ENCODE measurements at places on chromosomes 3 and 15.

DNA sequence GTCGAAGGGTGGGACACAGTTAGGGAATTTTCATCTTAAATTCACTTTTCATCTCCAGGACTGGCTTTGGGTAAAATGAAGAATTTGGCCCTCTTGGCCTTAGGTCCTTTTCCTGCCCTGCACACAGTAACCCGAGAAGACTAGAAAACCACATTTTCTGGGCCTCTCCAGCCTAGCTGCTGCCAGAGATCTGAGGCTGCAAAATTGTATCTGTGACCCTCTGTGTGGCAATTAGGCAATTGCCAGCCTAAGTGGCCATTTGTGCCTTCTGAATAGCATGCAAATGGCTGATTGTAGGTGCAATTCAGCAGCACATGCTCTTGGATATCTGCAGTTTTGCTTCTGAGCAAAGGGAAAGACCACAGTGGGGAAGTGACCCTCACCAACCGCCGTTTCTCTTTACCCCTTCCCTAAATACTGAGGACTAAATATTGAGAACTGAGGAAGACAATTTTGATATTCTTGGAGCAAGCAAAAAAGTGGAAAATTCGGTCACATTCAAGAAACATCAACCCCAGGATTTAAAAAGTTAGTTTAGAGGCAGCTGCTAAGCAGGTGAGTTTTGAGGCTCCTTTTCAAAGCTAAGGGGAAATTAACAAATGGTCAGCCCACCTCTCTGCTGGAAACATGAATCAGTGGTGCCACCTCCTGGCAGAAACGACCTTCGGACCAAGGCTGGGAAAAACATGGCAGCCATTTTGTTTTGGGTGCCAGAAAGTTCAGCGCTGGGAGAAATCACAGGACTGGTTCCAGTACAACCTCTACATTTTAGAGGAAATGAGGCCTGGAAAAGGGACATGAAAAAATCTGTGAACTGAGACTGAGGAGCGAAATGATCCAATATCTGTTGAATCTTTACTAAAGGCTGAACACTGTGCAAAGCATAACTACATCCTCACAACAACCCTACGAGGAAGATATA lies 56.6 kb upstream of the PRTG start:
- peak; percentile 4 for DNase-seq

GRCh38 chr3:39325236-39325635 lies 4.3 kb upstream of the CCR8 start:
- DNase-seq: no peak

GRCh38 chr15:25092661-25093060 lies 137.9 kb downstream of the SNRPN start:
- no peak for DNase-seq

DNA sequence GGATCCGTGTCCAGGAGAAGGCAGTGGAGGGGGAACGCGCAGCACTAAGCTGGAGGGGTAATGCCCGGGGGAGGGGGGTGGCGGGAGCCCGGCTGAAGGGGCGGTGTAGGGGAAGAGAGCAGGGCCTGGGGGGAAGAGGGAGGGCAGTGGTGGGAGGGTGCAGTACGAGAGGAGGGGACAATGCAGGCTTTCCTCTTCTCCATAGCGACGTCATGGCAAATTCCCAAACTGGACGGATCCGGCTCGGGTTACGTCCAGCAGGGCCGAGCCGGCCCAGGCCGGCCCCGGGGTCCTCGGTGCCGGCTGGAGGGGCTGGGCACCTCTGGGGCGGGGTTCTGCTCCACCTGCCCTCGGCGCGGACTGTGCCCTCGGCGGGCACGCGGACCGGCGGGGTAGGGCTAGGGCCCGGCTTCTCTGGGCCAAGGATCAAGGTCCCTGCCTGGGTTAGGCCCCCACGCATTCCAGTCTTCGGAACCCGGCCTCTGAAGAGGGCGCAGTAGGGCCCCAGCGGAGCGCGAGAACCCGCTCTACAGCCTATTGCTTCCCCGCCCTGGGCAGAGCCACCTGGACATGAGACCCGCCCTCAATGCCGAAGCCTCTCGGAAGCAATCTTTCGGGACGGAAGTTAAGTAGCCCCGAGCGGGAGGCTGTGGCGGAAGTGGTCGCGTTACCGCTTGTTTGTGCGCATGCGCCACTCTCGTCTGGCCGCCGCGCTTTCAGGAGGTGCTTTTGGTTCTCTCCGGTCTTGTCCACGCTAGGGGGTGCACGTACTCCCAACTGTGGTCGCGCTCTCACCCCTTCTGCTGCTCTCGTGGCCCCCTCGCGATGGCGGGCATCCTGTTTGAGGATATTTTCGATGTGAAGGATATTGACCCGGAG lies 1.4 kb downstream of the POLR2H start:
- peak; percentile 93 for DNase-seq

DNA sequence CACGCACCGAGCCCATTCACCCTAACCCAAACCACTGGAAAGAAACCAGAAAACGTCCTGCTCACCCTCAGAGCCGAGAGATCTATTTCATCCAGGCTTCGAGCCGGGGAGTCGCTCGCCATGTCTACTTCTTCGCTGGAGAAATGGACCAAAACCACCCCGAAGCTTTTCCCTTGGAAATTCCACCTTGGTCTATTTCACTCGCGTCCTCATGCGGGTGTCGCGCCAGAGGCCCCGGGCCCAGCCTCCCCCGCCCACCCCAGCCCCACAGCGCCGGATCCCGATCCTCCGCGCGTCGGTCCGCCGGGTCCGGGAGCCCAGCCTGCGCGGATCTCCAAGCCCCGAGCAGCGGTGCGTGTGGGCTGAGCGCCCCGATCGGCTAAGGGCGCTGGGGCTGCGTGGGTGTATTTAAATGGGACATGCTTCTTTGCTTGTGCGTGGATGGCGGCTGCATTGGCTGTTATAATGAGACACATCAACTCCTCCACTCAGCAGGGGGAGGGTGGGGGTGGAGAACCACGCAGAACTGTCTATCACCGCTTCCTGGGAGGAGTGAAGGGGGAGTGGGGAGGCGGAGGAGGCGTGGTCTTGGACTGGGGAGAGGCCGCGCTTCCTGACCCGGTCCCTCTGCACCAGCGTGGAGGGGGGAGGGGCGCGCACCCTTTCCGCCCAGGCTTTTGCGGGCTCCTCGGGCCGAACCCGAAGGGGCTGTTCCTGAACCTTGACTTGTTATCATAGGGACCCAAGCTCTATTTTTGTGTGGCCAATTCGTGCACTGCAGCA lies at the start of gene TNIK:
Gene TNIK (minus strand): TSS at position 464 of the 783 bp plus-strand sequence. CDS start 342 bp downstream, at position 122.
- DNase-seq: peak; percentile 93

DNA sequence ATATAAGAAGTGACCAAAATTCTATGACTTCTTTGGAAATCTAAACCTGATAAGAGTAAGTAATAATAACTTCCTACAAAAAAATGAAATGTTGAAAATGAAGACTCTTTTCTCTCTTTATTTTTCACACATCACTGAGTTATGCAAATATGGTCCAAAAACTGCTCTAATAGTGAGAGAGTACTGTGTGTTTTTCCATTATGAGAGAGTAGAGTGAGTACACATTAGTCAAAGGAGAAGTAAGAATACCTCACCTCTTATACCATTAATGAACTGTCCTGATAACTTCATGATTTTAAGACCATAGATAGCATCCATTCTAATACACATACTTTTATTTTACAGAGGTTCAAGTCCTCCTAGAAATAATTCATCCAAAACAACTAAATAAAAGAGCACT lies 1310.2 kb downstream of the SI start:
- no peak for DNase-seq

DNA sequence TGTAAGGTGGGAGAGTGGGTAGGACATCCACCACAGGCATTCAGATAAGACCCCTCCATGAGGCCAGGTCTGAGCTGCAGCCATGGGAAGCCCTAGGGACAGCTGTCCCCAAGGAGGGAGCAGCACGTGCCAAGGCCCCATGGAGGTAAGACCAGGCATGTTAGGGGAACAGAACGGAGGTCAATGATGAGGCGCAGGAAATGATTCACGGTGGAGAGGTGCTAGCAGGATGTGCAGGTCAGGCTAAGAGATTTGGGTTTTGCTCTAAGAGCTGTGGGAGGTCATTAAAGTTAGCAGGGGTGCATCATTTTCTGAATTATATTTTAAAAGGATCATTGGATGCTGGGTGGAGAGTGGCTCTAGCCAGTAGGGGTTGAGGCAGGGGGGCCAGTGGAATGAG lies 66.4 kb upstream of the SNRPA1 start:
- DNase-seq: no peak

- no peak for DNase-seq
Measured at GRCh38 chr3:79297245-79297960, 470.4 kb downstream of the ROBO1 start.

DNA sequence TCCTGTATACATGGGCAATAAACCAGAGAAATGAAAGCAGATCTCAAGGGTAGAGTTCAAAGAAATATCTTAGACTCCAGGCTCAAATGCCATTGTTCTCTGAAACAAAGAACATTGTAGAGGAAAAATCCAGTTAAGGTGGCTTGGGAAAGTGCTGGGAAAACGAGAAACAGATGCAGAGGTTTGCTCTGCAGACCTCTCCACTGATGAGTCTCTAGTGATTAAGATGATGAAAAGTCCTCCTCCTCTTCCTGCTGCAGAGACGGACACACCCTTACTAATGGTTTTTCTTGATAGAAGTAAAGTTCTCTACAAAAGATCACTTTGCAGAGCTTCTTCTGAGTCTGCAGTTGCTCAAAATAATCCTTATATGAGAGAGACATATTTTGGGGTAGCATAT lies 264.7 kb downstream of the GABRG3 start:
- DNase-seq: no peak

GRCh38 chr15:78108300-78109084 lies 16.1 kb downstream of the SH2D7 start:
- peak; percentile 84 for DNase-seq

DNA sequence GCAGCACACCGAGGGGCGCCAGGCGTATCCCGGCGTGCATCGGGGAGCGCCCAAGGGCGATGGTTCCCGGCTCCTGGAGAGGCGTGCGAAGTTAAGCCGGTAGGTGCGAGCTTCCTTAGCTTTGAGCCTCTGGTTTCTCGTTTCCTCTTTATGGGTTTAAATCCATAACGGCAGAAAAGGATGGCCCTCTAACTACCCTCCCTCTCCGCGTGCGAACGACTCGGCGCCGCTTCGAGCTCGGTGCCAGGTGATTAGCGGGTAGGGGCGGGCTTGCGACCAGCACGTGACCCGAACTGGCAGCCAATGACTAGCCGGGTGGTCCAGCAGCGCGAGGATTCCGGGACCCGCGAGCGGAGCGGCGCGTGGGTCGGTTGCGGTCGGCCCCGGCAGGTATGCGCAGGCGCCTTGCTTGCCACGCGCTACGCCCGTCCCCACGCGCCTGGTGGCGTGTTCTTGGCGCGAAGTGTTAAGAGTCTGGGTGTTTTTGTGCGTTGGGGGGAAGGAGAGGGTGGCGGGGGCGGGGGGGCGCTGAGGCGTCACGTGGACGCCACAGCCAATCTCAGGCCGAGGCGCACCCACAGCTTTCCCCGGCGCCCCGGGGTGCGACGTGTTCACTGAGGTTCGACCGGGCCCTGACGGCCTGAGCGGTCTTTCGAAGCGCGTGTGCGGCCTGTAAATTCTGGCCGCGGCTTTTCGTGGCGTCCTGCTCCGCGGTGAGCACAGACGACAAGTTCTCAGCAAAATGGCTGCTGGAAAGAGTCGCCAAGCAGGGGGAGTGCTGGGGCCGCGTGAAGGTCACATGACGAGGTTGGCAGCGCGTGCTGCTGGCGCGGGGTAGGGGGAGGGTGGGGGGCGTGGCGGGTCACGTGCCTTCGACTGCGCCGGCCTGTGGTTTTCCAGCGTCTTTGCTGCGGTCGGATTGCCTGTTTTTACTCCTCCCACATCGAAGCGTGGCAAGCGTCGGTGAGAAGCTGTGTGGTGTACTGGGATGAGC lies 38.7 kb upstream of the MGA start:
- DNase-seq: peak; percentile 67

DNA sequence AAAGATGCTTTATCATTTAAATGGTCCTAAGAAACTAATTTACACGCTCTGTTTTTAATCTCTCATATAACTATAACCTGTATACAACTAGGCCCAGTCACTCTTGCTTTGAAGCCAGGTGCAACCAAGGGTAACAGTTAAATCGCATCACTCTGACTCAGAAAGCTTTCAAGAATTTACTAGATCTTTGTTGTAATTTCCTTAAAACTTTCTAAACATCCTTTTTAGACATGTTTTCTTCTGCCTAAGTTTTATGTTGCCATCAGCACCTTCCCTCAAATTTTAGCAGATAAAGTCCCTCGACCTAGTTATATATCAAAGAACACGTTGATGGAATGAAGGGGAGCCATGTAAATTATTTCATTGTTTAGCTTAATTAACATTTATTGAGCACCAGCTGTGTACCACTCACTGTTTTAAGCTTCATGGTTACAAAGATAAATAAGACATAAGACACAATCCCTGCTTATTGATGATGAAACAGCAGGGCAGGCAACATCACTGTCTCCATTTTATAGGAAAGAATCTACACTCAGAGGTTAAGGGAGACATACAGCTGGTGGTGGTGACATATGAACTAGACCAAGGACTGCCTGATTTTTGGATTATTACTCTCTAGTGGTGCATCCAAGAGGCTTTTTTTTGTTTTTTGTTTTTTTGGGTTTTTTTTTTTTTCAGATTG lies 101.0 kb downstream of the CD200R1L start:
- no peak for DNase-seq

DNA sequence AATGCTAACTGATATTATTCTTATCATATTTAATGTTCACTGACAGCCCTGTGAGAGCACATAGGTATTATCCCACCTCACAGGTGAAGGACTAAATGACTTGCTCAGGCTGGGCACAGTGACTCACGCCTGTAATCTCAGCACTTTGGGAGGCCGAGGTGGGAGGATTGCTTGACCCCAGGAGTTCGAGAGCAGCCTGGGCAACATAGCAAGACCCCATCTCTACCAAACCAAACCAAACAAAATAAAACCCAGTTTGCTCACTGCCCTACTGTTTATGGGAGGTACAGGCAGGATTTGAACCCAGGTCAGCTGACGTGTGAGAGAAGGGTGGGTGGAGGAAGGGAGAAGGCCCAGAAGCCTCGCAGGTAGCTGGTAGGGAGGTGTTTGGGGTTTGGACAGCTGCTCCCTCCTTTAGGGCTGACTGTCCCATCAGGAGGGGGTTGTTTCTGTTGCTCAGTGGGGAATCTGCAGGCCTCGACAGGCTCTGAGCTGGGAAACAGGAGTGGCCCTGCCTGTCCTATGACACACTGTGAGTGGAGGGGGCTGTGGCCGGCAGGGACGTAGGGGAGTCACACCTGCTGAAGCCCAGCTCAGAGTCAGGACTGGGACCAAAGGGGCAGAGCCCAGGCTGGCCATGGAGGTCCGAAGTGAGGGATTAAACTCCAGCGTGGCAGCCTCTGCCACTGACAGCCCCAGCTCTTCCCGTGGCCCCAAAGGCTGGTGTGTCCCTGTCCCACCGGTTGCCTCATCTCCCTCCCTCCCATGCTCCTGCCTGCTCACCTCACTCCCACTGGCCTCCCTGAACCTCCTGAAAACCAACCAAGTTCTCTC lies 25.3 kb downstream of the BHLHE40 start:
- DNase-seq: no peak

DNA sequence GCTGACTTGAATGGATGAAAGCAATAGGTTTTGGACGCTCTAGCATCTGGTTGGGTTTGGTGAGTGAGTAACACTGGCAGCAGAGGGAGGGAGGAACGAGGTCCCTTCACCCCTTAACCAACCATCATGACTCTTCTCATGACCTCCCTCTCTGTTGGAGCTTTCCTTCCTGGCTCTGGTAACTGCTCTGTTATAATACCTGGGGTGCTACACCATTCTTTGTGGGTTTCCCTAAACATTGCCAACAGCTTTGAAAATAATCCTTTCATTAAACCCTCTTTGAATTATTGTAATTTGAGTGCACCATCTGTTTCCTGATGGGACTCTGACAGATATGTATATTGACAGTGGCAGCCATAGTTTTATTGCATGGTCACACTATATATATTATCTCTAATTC lies 146.2 kb upstream of the PTPRG start:
- DNase-seq: no peak

GRCh38 chr3:51968883-51969678 lies 1.8 kb upstream of the PCBP4 start:
- no peak for DNase-seq

GRCh38 chr15:72340366-72340765 lies 20.4 kb upstream of the CELF6 start:
- no peak for DNase-seq
